Brain microvascular endothelial cell (primary cell): ENCODE measurements at places on chromosomes 2 and 18.

DNA sequence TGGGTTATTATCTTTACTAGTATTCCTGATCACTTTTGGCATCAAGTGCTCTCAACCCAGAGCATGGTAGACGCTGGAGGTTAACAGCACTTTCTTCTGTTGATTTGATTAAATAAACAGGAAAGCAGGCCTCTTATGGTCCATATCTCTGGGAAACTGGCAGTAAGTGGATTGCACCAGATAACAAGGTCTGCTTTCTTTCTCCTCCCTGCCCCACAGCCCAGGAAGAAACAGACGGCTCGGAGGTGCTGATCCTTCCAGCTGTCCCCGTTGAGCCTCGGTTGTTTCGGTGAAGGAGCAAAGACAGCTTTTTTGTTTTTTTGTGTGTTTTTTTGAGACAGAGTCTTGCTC is 100.8 kb upstream of the KCTD1 start:
- DNase-seq = no peak

- DNase-seq = no peak
Observed at GRCh38 chr2:202669841-202670240, 35.1 kb downstream of the FAM117B start.

- no peak for DNase-seq
Observed at GRCh38 chr18:47522359-47522758, 270.9 kb upstream of the SKOR2 start.

GRCh38 chr2:109384308-109385271 is 229.2 kb downstream of the SEPTIN10 start:
- no peak for DNase-seq

DNA sequence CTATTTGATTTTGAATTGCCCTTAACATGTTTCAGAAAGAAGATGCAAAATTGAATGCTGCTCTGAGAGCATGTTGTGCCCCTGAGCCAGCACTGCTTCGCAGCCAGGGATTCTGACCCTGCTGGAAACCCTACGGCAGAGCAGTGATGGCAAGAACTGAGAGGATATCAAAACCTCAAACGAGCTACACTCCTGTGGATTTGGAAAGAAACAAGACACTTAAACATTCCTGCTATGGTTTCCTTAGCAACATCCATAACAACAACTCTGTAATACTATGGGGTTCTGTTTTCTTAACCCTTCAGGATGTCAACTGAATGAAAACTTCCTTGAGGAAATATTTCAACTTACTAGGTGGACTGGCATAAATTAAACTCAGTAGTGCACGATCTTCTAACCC is 649.1 kb downstream of the NYAP2 start:
- DNase-seq = peak; percentile 82

DNA sequence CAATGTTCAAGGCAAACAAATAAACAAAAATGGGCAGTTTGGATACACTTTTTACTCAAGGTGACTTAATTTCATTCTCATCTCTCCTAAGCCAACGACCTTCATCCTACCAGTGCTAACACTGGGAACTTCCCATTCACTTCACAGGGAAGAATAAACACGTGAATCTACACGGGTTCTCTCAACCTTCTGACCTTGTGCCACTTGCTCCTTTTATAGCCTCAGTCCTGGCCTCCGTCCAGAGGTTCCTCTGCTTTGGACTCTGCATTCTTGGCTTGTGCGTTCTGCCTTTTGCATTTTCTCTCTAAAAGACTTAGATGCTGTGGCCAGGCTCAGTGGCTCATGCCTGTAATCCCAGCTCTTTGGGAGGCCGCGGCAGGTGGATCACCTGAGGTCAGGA is 13.8 kb downstream of the ZNF2 start:
- DNase-seq = no peak

DNA sequence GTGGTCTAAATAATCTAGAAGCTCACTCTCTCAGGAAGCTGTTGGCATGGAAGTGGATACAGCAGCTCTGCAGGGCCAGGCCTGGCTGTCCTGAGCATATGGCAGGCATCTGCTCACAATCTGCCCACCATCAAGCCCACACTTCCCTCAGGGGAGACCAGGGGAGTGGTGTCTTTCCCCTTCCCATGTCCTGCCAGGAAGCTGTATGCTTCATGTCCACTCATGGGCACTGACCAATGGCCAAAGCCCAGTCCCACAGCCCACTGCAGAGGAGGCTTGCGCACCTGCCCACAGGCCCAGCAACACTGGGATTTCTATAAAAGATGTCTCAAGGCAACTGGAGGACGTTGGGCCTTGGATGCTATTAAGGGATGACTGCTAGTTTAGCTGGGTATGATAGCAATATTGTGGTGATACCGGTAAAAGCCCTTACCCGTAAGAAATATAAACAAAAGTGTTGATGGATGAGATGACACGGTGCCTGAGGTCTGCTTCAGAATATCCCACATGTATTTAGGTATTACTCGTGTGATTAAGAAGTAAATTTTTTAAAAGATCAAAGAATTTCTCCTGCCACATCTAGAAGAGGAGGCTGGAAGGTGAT is 106.7 kb upstream of the CTDP1 start:
- no peak for DNase-seq

DNA sequence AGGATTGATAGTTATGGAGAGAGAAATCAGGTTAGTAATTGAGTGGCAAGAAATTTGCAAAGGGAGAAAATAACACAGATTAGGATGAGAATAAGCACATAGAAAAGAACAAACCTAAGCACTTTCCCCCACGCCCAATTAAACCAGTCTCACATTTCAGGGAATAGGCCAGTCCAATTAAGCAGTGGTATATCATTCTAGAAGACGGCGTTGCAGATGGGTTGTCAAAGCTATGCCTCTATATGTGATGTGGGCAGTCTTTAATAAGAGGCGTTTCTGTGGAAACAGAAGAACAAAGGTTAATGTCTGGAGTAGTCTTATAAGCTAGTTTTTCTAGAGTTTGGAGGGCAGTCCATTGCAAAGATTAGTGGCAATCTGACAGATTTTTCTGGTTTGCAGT is 61.6 kb downstream of the B3GNT2 start:
- no peak for DNase-seq

DNA sequence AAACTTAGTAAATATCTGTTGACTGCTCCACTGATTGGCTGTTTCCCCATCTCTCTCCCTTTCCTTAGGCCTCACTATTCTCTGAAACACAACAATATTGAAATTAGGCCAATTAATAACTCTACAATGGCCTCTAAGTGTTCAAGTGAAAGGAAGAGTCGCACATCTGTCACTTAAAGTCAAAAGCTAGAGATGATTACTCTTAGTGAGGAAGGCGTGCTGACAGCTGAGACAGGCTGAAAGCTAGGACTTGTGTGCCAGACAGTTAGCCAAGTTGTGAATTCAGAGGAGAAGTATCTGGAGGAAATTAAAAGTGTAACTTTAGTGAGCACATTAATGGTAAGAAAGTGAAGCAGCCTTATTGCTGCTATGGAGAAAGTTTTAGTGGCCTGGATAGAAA is 48.4 kb downstream of the PLEK start:
- DNase-seq = no peak

DNA sequence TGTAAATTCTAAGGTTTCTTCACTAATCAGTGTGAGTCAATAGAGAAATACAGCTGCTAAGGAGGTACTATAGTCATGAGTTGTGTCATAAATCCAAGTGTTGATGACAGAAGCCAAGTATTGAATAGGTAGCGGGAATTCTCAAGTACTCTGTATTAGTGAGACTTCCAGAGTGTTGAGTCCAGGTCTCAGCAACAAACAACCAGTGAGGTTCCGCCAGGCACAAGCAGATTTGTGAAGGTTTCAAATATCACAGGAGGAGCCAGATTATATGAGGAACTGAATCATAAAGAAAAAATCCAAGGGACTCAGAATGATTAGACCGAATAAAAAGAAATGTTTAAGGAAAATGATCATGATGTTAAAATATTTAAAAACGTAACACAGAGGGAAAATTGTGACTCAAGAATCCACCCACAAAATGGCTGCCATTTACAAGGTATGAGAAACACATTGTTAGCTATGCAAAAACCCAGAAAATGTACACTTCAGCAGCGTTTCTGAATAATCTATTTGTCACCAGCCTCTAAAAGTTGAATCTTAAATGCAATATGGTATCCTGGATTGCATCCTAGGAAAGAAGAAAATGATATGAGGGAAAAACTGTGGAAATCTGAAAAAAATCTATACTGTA is 27.3 kb upstream of the EVA1A start:
- DNase-seq = peak; percentile 81

DNA sequence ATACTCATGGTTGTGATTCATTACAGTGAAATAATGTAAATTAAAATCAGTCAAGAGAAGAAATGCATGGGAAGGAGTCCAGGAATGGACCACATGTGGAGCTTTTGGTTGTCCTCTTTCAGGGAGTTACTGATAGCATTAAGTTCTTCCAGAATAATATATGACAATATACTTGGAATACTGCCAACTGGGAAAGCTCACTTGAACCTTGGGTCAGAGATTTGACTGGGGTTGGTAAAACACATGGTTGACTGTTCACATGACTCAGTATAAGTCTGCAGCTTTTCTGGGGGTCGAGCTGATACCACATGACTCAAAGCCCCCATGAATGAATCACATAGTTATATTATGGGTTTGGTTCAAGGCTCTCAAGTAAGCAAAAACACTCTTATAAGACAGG is 1109.0 kb upstream of the CHAC2 start:
- DNase-seq = peak; percentile 97

DNA sequence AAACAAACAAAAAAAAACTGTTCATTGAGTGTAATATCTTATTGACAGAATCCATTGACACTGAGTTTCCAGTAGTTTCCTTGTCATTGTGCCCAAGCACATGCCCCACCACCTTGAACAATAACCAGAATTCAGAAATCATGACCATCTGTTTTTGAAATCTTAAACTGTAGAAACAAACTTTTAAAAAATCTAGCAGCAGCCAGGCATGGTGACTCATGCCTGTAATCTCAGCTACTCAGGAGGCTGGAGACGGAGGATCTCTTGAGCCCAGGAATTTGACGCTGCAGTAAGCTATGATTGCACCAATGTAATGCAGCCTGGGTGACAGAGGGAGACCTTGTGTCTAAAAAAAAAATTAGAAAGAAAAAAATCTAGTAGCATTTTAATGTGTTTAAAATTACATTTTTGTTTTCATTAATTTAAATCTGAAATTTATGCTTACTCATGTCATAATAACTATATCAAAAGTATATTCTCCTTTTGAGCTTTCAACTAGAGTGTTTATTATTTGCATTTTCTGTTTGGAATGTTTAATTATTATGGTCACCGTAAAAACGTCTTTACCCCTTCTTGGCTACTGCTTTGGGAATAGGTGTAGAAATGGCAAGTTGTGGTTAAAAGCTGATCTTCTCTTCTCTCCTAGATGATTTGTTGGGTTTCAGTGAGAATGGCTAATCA is 25.2 kb upstream of the STON1 start:
- peak; percentile 87 for DNase-seq

GRCh38 chr2:209451209-209451834 is 27.5 kb downstream of the MAP2 start:
- no peak for DNase-seq

DNA sequence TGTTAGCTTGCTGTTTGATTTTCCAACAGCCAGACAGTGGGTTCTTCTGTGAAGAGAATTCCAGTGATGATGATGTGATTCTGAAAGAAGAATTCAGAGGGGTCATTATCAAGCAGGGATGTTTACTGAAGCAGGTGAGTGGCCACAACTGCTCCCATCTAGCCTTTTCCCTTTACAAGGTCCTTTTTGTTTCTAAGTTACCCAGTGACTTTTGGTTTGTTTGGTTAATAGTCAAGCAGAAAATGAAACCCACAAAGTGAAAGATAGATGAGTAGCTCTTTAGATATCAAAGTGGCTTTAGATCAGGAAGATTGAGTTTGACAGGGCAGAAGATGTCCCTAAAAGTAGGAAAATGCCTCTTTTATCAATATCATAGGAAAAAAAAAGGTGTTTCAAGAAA is 23.3 kb downstream of the PLEK start:
- DNase-seq = no peak

DNA sequence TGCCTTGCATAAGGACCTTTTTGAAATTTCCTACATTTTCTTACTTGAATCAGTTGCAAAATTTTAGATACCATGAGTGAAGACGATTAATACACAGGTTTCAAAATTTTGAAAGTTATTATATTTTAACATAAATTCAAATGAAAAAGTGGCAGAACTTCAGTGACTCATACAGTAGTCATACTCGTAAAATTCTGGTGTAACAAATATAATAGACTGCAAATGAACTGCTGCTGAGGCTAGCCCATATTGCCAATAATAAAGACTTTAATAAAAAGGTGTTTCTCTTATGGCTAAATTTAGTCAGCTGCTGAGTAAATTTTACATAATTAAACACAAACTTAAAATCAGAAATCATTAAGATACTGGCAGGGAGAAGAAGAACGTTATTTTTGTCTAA is 36.9 kb downstream of the MSH6 start:
- DNase-seq = no peak

DNA sequence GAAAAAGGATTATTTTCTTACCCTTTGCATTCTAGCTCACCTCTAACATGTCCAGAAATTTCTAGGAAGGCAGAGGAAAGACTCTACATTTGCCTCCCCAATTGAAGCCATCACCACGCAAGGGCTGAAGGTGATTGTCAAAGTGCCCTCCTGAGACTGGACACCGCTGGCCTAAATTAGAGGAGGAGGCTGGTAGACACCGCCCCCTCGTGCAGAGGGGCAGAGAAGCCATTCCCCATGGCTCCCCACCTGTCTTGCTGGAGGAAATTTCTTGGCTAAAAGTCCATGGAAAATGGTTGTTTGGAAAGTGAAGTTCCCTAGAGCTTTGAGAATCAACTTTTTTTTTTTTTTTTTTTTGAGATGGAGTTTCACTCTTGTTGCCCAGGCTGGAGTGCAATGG is 31.3 kb upstream of the CREB1 start:
- DNase-seq = no peak

- DNase-seq = no peak
Observed at GRCh38 chr2:104378853-104379374, 475.0 kb upstream of the POU3F3 start.

GRCh38 chr2:159903443-159904126 is 105.6 kb upstream of the CD302 start:
- DNase-seq = peak; percentile 62

DNA sequence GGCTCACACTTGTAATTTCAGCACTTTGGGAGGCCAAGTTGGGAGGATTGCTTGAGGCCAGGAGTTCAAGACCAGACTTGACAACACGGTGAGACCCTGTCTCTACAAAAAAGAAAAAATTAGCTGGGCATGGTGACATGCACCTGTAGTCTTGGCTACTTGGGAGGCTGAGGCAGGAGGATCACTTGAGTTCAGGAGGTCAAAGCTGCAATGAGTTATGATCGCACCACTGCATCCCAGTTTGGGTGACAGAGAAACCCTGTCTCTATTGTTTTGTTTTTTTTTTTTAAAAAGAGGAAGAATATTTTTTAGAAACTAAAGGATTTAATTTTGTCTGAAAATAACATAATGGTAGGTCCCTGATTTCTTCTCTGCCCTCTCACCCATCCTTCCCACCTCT is 79.4 kb upstream of the TMEM200C start:
- no peak for DNase-seq

DNA sequence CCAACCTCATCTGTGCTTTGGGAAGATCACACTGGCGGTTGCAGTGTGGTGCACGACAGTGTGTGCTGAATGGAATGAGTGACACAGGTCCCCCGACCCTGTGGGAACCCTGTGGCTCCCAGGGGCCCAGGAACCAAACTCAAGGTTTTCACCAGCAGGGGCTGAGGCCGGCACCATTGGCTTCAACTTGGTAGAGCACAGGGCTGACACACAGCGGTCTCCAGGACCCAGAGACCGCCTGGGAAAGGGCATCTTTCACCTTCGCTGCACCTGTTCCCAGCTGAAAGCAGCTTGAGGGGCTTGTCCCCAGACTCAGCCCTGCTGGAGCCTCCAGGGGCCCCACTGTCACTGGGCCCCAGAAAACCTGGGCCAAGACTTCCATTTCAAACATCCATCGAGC is 59.0 kb upstream of the ODC1 start:
- no peak for DNase-seq
